ENCODE measurements at places on chromosomes 12 and 14.

- no peak overlapping the region for H3K4me3 ChIP-seq
- H3K36me3 ChIP-seq, result no peaks in the 10 kb centered on the region
- DNase-seq, result no peak
Observed at GRCh38 chr14:95321693-95322455, 2.2 kb upstream of the CLMN start.

GRCh38 chr12:2457215-2457932, 337.4 kb upstream of the FKBP4 start:
- no peaks in the 10 kb centered on the region for H3K36me3 ChIP-seq
- no peak overlapping the region for H3K4me3 ChIP-seq
- no peak for DNase-seq
- H3K27ac ChIP-seq, result no peak overlapping the region
- no peaks in the 10 kb centered on the region for H3K27me3 ChIP-seq

DNA sequence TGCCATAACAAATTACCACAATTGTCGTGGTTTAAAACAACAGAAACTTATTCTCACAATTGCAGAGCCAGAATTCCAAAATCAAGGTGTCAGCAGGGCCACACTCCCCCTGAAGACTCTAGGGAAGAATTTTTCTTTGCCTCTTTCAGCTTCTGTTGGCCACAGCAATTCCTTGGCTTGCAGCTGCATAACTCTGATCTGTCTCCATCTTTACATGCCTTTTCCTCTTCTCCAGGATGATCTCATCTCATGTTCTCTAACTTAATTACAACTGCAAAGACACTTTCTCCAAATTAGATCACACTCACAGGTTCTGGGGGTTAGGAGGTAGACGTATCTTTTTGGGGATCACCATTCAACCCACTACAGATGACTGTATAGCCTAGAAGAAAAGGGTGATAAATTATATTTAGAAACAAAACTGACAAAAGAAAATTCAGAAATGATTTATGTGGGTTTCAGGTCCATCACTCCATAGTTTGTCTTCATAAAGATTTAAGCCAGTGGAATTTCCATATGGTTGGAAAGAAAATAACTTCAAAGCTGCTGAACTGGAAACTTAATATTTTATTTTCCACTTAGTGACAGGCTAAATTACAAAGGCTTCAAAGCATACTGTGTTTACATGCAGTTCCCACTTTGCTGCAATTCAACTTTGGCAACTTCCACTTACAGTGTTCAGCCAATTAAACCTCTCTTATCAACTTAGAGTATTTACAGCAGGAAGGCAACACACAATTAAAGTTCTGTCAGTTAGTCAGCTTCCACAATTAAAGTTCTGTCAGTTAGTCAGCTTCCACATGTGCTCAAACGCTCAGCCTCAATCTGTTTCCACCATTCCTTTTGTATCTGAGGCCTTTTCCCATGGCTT, 213.3 kb downstream of the EPS8 start:
- peaks cover 10% of the 10 kb centered on the region for H3K36me3 ChIP-seq
- H3K27me3 ChIP-seq, result no peaks in the 10 kb centered on the region
- DNase-seq, result no peak
- H3K27ac ChIP-seq, result no peak overlapping the region
- peaks cover 20% of the 10 kb centered on the region for H3K4me1 ChIP-seq
- no peak overlapping the region for H3K4me3 ChIP-seq

DNA sequence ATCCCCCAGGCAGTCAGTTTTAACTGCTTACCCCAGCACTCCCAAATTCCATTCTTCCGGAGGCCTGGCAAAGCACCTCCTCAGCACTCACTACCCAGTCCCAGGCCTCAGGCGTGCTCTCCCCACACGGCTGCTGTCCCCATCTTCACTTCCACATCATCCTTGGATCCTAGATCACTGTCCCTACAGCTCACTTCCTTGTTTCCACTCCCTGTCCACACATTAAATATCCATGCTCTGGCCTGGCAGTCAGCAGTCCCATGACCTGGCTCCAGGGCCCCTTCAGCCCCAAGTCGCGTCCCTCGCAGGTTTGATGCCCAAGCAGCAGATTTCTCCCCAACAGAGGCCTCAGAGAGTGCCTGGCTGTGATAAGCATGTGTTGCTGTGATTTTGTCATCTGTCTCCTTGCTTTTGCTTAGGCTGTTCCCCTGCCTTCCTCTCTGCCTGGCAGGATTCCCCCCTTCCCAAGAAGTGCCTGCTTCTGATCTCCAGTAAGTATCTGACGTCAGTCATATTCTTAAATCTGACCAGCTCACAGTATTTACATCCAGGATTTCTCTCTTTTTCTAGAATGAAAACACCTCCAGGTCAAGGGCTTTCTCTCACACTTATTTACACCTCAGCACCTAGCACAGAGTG, 241.7 kb downstream of the ZFP36L1 start:
- peaks cover 32% of the 10 kb centered on the region for H3K4me1 ChIP-seq
- H3K27ac ChIP-seq, result no peak overlapping the region
- H3K4me3 ChIP-seq, result no peak overlapping the region
- no peaks in the 10 kb centered on the region for H3K27me3 ChIP-seq
- H3K36me3 ChIP-seq, result no peaks in the 10 kb centered on the region

- no peak overlapping the region for H3K4me3 ChIP-seq
- no peak for DNase-seq
- no peaks in the 10 kb centered on the region for H3K4me1 ChIP-seq
Observed at GRCh38 chr14:78107166-78107565, 63.0 kb upstream of the NRXN3 start.

DNA sequence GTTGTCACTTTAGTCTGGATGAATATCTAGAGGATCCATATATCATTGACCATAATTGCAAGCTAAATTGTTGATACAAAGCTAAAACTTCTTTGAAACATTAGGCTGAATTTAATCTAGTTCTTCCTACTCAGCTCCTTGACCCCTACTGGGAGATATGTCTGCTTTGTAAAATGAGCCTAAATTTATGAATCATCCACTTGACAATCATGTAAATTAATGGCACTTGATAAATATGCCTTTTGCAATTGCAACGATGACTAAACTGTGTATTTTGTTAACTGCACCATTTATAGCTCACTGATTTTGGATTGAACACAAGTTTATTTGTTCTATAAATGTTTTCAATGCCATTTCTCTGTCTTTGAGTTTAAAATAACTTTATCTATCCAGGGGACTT, 1616.5 kb upstream of the FLRT2 start:
- H3K36me3 ChIP-seq, result no peaks in the 10 kb centered on the region
- H3K27me3 ChIP-seq, result no peaks in the 10 kb centered on the region
- no peaks in the 10 kb centered on the region for H3K4me1 ChIP-seq
- no peak overlapping the region for H3K4me3 ChIP-seq
- no peak for DNase-seq
- H3K27ac ChIP-seq, result no peak overlapping the region

GRCh38 chr12:26252946-26253345, 57.6 kb downstream of the SSPN start:
- DNase-seq, result no peak
- no peaks in the 10 kb centered on the region for H3K27me3 ChIP-seq
- no peak overlapping the region for H3K27ac ChIP-seq
- peaks cover under 1% of the 10 kb centered on the region for H3K4me1 ChIP-seq
- H3K4me3 ChIP-seq, result no peak overlapping the region

- no peaks in the 10 kb centered on the region for H3K4me1 ChIP-seq
- H3K27me3 ChIP-seq, result no peaks in the 10 kb centered on the region
- no peak overlapping the region for H3K4me3 ChIP-seq
- no peak for DNase-seq
- H3K36me3 ChIP-seq, result peaks cover 13% of the 10 kb centered on the region
- H3K27ac ChIP-seq, result no peak overlapping the region
Observed at GRCh38 chr12:50980545-50980944, 28.2 kb downstream of the HIGD1C start.

GRCh38 chr14:102930138-102930752, 7.8 kb downstream of the AMN start:
- peaks cover 66% of the 10 kb centered on the region for H3K27me3 ChIP-seq
- H3K36me3 ChIP-seq, result no peaks in the 10 kb centered on the region
- no peak for DNase-seq
- no peak overlapping the region for H3K4me3 ChIP-seq

DNA sequence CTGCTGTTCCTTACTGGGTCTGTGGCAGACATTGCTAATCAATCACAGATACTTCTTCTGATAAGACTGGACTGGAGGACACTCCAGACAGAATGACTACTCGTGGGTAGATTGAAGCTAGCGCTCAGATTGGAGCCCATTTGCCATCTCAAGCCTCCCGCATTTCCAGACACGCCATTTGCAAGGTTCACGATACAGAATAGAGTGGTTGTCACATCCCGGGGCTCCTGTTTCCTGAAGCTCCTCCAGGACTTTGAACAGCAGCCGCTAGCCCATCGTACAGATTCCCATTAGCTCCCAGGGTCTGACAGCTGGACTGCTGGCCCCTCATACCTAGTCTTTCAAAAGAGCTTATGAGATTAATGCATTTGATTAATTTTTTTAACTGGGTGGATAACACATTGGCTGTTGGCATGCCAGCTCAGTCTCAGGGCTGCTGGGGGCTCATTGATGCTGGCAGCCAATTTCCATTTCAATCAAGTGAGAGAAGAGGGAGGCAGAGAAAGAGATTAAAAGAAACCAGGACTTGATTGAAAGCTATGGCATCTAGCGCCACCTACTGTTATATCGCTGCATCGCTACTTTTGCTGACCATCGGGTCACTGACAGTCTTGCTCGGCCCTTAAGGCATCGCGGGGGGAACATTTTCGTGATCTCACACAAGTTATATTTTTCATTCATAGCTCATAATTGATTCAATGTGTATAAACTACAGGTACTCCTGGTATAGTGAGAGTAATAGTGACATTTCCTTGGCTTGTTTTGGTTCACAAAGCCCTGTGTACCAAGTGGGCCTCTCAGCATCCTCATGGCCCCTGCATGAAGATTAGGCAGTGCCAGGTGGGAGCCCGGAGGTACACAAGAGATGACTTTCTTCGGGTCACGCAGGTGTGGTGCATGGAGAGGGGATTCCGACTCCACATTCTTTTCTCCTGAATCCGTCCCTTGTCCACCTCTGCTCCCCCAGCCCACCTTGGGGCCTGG, 78.6 kb downstream of the CCDC60 start:
- no peaks in the 10 kb centered on the region for H3K36me3 ChIP-seq
- no peaks in the 10 kb centered on the region for H3K4me1 ChIP-seq
- peak; percentile 16 for DNase-seq
- no peak overlapping the region for H3K27ac ChIP-seq

DNA sequence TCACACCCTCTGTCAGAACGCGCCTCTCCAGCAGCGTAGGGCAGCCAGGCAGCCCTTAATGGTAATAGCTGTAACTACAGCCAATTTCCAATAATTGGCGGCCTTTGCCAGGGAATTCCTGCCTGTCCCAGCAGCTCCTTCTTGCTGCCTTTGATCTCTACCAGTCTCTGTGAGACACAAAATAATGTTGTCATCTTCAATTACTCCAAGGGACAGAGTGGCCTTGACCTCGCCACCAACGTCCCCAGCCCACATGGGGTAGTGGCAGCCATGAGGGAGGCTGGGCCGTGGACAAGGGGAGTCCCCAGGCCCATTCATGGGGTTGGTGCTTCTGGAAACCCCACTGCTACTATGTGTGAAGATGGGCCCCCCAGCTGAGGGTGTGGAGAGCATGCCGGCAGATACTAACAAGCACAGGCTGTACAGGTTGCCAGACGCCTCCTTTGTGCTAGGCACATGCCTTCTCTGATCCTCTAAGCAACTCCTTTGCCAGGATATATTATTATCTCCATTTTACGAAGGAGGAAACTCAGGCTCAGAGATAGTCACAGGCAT, 17.4 kb upstream of the CLMN start:
- no peak overlapping the region for H3K27ac ChIP-seq
- H3K4me3 ChIP-seq, result no peak overlapping the region
- DNase-seq, result no peak
- no peaks in the 10 kb centered on the region for H3K4me1 ChIP-seq

DNA sequence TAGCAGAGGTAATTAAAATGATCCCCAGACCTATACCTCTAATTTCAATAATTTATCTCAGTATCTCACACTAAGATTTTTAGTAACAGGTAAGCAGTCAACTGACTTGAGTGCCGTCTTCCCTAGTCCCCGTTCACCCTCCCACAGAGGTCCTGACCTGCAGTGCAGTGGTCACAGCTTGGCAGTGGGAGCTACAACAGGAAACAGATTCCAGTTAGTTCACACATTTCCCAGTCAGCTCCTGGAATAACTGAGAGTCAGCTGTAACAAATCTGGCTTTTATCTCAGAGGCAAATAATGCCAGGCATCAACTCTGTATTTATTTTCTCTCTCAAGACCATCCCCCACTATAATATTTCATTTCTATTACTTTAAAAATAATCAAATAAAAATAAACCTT, 308.2 kb downstream of the ATP23 start:
- no peak overlapping the region for H3K27ac ChIP-seq
- H3K36me3 ChIP-seq, result no peaks in the 10 kb centered on the region
- no peaks in the 10 kb centered on the region for H3K27me3 ChIP-seq
- no peak for DNase-seq
- no peak overlapping the region for H3K4me3 ChIP-seq
- no peaks in the 10 kb centered on the region for H3K4me1 ChIP-seq

GRCh38 chr14:75306927-75307699, 28.5 kb downstream of the FOS start:
- no peaks in the 10 kb centered on the region for H3K27me3 ChIP-seq
- no peak overlapping the region for H3K4me3 ChIP-seq
- H3K36me3 ChIP-seq, result no peaks in the 10 kb centered on the region
- H3K4me1 ChIP-seq, result peaks cover 27% of the 10 kb centered on the region
- no peak overlapping the region for H3K27ac ChIP-seq

DNA sequence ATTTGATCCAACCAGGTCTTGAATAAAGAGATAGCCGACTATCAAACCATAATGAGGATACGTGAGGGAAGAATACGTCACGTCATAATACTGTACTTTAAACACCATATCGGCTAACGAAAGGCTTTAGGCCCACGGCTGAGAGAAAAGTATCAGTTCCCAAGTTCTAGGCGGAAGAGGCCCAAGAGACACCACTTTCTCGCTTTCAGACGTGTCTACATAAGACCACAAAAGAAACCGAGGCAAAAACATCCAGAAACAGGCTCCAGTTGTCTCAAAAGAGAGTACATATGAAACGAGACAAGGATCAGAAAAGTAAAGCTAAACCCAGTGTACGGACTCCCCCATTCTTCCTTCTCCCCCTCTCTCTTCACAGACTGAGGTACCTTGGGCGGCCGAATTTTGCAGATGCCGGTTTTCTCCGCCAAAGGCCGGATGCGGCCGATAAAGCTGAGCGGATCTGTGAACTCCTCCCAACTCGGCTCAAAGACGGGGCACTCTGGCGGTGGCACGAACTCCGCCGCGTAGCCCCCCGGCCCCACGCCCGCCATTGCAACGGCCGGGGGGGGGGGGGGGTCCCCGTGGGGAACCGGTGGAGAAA, 479 bp downstream of the KDM5A start:
- peak overlapping the region; percentile 97 for H3K4me3 ChIP-seq
- peak; percentile 35 for DNase-seq
- peaks cover 25% of the 10 kb centered on the region for H3K4me1 ChIP-seq
- H3K36me3 ChIP-seq, result peaks cover 19% of the 10 kb centered on the region
- H3K27ac ChIP-seq, result peak overlapping the region; percentile 92

GRCh38 chr14:59543873-59544272, 32.7 kb downstream of the CCDC175 start:
- H3K4me3 ChIP-seq, result no peak overlapping the region
- H3K27me3 ChIP-seq, result no peaks in the 10 kb centered on the region
- no peak for DNase-seq
- H3K4me1 ChIP-seq, result no peaks in the 10 kb centered on the region
